ENCODE measurements at places on chromosomes 2 and 18.
A peak's percentile ranks its signal among the peaks of the same experiment; 100 is the strongest.

DNA sequence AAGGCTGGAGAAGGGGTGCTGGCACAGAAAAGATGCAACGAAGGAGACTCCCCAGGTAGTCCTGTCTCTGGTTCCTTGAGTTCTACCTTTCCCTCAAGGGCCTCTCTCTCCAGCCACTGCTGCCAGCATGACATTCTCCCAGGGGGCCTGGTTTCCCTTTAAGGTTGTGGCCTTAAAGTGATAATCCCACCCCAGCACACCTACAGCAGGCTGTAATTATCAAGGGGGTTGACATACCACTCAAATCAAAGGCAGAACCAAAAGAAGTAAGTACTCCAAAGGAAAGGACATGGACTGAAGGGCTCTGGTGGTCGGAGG lies 127.4 kb upstream of the MSH6 start:
- DNase-seq = no peak

- DNase-seq = no peak
These were observed 287.9 kb downstream of the PDE11A start for GRCh38 chr2:177784745-177785067.

DNA sequence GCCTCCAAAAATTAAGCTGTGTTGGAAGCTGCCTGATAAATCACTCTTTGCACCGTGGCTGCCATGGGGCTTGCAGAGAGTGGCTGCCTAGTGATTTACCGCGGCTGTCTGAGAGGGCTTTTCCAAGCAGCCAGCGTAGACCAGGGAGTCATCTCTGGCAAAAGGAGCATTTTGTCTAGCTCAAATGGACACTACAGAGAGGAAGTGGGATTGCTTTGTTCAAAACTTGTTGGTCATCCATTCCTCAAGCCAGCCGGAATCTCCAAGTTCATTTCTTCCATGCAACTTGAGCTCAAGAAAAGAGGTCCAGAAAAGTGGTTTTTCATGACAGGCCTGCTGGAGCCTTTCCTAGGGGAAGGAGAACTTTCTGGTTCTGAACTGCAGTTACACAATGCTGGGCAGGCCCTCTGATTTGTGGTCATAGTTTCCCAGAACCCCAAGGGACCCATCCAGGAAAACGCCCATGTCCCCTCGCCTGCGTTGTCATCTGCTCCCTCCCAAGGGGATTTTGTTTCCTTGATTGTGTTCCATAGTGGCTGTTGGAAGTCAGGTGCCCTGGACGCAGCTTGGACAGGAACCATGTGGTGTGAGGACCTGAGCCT lies 108.1 kb downstream of the TRIB2 start:
- no peak for DNase-seq

GRCh38 chr18:23949863-23950262 lies 64.7 kb upstream of the TTC39C start:
- DNase-seq = no peak

DNA sequence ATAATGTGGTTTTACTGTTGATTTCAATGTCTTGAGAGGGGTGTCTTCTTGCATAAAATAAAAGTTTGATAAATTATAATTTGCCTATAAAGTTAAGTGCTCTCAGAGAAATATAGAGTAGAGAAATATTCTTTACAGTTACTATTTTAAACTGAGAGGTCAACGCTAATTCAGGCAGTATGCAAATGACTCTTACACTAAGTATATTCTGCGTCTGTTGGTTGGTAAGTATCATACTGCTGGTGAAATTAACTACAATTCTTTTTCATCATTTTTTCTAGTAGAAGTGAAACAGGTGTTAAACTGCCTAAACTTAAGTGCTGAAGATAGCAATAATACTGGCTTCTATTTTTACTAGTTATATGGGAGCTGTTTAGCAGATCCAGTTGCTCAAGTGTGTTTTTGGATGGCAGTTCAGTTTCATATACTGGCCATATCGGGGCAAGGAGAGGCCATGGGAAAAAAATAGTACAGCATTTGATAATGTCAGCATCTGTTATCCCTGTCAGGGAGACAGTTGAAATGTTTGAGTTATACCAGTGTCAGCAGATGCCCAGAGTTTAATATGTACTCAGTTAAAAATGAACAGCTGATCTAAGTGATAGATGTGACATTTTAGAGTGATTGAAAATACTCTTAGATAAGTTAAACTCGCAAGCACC lies 86.2 kb downstream of the MIB1 start:
- DNase-seq = no peak

- DNase-seq = no peak
These were observed 476 bp downstream of the MSTN start for GRCh38 chr2:190062053-190062452.

GRCh38 chr18:59052965-59053820 lies 86.5 kb upstream of the SEC11C start:
- no peak for DNase-seq

DNA sequence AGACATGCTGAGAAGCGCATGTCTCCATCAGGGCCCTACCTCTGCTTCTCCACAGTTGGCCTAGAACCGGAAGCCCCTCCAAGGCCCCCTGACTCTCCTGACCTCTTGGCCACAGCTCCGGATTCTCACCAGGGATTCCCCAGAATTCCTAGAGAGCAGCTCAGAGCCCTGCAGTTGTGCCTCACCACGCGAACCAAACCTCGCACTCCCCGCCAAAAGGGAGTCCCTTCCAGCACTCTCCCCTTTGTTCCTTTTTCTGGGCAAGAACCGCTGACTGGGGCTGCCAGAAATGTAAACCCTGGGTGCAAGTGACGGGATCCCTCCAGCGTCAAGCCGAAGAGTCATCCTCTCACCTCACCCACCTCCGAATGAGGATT lies 36.7 kb downstream of the AFF3 start:
- no peak for DNase-seq

GRCh38 chr2:224944707-224945547 lies 97.3 kb downstream of the DOCK10 start:
- peak; percentile 88 for DNase-seq

GRCh38 chr2:65421432-65421748 lies 11.0 kb downstream of the SPRED2 start:
- no peak for DNase-seq

DNA sequence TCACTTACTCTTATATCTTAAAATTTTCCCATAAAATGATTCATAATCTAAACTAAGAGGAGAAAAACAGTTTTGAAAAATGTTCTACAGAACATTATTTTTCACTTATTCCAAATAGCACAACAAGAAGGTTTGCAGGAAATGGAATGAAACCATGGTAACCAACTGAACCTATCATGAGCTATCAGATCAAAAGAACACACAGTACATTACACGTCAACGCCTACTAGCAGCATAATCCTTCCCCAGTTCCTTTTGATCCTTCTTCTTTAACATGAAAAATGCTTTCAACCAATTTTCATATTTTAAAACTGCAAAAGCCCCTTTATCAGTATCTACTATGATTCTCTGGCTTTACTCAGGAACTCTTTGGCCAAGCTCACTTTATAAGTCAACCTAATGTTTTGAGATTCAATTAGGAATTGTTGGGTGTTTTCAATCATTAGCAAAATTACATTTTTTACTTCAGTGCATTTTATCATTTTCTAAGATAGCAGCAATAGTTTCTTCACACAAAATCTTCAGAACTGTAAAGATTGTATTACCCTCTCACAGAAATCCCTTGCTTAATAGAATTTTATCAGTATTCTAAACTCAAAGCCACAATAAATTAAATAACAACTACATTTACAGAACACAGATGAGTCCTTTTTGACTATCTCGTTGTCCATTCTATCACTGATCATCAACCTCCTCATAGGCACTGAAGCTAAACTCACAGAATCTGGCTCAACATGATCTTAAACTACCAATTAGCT lies 102.5 kb downstream of the CHN1 start:
- no peak for DNase-seq

DNA sequence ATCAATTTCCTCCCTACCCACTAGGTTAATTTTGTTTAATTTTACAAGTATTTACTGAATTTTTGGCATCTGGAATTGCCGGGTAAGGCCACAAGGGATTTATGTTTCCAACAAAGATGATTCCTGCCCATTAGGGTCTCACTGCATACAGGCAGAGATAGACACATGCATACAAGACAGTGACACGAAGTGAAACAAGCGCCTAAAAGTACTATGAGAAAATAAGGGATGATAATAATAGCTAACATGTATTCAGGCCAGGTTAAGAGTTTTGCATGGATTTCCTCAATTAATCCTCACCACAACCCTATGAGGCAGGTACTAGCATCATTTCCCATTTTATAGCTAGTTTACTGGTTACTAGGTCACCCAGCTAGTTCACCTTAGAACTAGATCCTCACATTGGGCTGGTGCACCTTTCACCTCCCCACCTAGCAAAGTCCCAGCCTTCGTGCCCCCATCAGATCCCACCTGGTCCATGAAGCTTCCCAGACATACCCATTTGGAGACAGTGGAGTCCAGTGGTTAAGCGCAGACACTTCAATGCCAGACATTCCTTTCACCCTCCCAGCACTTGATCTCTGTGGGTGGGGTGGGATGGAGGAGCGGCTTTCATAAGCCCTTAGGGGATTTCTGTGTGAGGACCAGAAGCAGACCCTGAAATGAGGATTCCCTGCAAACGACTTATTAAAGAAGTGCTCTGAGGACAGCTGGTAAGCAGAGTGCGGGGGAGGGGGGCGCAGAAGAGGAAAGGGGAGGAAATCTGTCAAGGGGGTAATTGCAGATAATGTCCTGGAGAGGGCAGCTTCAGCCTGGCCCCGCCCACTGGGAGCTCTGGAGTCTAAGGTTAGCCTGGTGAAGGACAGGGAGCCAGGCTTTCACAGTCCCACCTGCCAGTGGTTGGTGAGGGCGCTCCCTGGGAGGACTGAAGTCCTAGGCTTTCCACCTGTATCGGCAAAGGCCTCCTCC lies 5.8 kb upstream of the DGUOK start:
- DNase-seq = peak; percentile 23

DNA sequence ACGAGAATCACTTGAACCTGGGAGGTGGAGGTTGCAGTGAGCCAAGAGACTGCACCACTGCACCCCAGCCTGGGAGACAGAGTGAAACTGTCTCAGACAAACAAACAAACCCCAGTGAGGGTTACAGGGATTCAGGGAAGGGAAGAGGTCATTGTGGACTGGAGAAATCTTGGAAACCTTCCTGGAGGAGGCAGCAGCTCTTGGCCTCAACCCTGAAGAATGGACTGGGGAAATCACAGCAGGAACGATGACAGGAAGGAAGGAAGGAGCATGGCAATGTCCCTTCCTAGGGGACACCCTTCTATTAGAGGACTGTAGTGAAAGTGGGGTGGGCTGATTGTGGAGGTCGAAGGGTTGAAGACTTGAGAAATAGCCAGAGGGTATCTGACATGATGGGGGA lies 72.5 kb downstream of the DNMT3A start:
- DNase-seq = no peak

GRCh38 chr2:157596992-157597681 lies 31.5 kb downstream of the ACVR1C start:
- peak; percentile 30 for DNase-seq

GRCh38 chr2:158192515-158193443 lies 91.1 kb downstream of the UPP2 start:
- no peak for DNase-seq

DNA sequence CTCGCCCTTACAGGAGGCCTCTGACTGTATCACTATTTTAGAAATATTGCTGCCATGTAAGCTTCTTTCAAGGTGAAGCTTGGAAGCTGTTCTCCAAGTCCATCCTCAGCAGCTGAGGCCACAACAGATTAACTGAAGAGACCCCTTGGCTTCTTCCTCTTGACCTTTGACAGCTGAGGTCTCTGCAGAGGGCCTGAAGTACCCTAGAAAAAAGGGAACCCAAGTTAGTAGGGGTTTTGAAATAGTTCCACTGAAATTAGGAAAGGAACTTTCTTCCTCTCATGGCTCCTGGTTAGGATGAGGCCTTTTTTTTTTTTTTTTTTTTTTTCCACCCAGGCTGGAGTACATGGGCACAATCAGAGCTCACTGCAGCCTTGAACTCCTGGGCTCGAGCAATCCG lies 15.5 kb upstream of the IHH start:
- DNase-seq = peak; percentile 67

DNA sequence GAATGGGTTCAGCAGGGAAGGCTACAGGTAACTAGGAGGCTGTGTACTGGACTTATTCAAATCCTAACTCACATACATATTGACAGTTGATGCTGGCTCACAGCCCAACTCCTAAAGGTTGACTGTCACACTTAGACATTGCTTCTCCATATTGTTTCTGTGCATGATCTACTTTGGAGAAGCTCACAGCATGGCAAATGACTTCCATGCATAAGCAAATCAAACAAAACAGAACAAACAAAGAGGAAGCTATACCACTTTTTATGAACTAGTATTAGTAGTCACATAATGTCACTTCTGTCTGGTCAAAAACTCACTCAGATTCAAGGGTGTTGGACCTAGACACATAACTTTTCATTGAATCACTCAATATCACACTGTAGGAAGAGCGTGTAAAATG lies 43.8 kb upstream of the CDH19 start:
- no peak for DNase-seq

GRCh38 chr18:38635709-38636430 lies 1070.3 kb upstream of the CELF4 start:
- DNase-seq = no peak

DNA sequence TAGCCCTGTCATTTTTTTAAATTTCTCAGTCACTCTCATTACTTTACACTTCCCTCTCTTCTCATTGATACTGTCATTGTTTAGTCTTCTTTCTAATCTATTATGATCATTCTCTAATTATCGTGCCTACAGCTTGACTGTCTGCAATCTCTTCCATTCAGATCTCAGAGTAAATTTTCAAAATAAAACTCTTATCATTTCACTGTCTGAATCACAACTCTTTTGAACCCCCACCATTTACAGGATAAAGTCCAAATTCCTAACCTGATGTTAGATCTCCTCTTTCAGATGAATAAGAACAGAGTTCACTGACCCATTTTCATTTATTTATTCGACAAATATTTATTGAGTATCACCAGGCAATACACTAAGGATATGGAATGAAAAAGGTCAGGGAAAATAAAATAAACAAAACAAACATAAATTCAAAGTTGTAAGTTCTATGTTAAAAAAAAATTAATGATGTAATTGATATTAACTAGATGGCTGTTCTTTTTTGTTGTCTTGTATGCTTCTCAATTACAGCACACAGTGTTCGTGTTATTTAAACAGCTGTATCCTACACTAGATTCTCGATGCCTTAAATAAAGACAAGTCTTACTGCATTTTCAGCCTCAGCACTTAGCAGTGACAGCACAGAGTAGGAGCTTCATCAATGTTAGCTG lies 631.0 kb downstream of the IRS1 start:
- no peak for DNase-seq

All from MV-4-11 (cell line).